Hindlimb muscle (tissue), 1 donor: ENCODE measurements at places on chromosomes 6 and 20.

DNA sequence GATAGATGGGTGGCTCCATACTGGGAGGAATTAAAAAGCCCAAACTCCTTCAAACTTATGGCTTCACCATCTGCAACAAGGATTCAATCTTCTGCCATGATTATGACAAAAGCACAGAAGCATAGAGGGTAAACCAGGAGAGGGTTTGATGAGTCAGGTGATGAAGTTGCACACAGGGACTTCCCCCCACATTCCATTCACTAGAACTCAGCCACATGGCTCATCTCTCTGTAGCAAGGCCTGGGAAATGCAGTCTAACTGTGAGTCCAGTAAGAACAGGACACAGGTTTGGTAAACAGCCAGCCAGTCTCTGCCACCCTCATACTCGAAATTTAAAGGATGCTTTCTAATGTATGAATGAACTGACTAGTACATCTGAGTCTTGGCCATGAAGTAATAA, 142.9 kb downstream of the HIVEP2 start:
- DNase-seq: no peak

- DNase-seq: no peak
These were observed 197.7 kb downstream of the KCNQ5 start for GRCh38 chr6:72819609-72820008.

DNA sequence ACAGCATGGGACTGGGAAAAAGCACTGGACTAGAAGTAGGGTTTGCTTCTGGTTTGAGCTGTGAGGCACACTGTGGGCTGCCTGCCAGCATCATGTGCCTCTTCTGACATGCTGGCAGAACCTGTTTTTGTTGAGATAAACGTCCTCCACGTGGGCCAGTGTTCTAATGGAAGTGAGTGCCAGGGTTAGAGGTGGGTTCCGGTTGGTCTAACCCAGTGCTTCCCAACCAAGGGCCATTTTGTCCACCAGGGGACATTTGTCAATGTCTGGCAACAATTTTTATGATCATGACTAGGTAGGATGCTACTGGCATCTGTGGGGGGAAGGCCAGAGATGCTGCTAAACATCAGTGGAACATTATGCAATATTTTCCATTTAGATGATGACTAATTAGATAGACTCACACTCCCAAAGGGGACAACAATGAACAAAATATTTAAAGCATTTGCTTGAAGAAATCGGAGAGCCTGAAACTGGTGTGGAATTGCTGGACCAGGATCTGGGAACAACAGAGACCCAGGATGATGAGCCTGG, 7.8 kb upstream of the APMAP start:
- DNase-seq: no peak

DNA sequence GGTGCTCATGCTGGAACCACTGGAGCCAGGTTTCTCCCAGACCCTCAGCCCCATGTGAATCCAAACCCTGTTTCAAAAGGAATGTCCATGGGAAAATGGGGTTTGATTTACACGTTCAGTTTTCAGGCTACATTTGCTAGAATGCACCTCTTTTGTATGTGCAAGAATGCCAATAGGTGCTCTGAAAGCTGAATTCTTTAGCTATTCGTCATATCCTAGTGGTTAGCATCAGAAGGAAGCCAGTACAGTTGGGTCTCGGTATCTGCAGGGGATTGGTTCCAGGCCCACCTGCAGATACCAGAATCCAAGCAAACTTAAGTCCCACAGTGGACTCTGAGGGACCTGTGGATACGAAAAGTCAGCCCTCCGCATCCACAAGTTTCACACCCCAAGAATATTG, 93.4 kb downstream of the UST start:
- DNase-seq: no peak

DNA sequence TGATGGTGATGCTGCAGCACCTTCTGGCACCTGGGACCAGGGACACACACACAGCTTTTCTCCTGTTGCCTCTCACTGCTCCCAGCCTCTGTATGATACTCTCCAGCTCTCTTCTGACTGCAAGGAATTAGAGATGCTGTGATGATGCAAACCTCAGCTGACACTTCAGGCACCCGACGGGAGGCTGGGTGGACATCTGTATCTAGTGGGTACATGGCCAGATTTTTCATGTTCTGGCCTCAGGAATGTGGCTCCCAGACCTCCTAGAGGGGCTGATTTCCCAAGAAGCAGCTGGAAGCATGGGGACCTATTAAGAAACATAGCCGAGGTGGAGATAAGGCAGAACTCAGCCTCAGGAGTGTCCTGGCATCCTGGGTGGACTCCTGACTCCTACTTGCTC, 6.8 kb upstream of the EPB41L1 start:
- DNase-seq: no peak

GRCh38 chr6:146429831-146430230, 113.8 kb upstream of the RAB32 start:
- no peak for DNase-seq

GRCh38 chr20:9912858-9913434, 74.1 kb upstream of the PAK5 start:
- peak; percentile 35 for DNase-seq

GRCh38 chr6:79440598-79440997, 96.6 kb downstream of the LCA5 start:
- DNase-seq: no peak

DNA sequence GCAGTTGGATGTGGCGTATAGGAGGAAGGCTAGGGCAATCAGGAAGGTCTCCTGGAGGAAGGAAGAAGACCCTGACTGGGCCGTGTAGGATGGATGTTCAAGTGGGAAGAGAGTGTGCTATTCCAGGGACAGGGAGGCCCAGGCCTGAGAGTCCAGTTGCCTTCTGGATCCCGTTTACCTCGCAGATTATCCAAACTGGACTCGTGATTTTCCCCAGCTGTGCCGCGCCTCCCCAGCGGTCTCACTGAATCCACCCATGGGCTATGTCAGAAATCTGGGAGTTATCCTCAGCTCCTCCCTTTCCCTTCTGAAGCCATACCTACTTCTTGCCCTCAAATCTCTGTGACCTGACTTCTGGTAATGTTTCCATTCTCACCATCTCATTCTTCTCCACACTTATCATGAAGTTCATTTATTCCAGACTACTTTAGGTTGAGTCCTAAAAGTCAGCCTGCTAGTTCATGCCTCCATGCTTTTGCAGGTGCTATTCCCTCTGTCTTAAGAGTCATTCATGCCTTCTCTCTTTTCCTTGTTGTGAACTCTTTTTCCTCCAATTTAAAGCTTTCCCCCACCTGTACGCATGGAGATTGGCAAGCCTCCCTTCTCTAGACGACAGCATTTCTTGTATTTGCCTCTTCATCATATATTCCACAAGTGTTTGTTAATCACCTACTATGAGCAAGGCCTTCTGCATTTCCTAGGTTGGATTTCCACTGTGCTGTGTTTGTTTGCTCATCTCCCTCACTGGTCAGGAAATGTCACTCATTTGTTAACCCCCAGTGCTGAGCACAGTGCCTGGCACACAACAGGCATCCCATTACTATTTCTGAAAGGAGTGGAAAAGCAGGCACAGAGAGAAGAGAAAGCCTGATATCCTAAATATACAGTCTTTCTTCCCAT, 2.7 kb downstream of the SDCBP2 start:
- DNase-seq: no peak

DNA sequence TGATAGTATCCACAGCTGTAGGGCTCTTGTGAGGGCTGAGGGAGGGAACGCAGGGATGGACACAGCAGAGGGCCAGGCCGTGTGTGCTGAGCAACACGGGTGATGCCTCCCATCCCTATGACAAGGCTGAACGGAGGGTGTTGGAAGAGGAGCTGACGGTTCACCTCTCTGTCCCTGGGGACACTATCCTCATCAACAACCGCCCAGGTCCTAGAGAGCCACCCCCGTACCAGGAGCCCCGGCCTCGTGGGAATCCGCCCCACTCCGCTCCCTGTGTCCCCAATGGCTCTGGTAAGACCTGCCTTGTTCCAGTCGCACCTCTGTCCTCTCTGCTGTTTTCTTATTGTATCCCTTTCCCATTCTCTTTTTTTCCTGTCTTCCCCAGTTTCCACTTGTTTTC, 10.1 kb downstream of the DDR1 start:
- DNase-seq: no peak

- no peak for DNase-seq
These were observed 13.1 kb upstream of the DEK start for GRCh38 chr6:18277237-18278006.

DNA sequence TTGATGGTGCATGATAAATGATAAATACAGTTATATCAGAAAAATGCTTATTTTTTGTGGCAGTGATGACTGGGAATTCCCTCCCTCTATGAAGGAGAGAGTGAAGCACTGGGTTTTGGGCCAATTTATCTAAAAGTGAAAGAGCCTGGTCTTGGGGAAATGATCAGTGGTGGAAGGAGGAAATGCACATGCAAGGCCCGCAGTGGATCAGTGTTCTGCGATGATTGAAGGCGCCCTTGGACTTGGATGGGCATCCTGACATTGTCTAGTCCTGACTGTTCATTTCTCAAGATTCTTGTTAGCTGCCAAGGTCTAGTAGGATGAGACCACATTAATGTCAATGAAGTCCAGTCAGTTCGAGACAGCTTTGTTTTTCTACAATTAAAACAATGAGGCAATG, 272.0 kb upstream of the SLC35B3 start:
- DNase-seq: no peak

GRCh38 chr6:43036712-43037111, 15.3 kb downstream of the RRP36 start:
- DNase-seq: no peak

GRCh38 chr6:89209457-89209856, 7.7 kb downstream of the GABRR1 start:
- DNase-seq: no peak

DNA sequence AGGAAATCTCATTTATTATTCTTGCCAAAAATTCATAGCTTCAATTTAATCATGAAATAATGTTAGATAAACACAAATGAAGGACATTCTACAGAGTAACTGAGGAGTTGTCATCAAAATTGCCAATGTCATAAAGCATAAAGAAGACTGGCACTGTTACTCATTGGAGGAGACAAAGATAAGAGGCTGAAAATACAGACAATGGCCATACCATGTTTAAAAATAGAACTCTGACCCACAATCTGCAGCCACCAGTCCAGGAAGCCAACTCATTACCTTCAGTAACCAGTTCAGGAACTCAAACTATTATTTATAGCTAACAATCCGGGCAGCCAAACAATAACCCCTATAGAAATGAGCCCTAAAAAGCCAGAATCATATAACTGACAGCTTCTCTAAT, 795.6 kb downstream of the TENT5A start:
- DNase-seq: no peak

DNA sequence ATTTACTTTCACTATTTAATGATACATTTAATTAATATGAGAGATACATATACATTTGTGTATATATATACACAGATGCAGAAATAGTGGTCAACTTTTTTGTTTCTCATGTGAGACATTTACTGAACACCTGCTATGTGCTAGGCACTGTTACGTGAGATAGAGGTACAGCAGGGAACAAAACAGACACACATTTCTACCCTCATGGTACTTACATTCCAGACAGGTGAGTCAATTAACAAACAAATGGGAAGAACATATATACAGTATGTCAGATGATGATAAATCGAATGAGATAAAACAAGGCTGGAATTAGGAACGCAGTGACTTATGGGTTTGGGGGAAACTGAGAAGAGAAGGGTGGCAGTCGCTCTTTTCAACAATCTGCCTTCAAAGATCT, 5.1 kb downstream of the TFB1M start:
- DNase-seq: no peak

- DNase-seq: no peak
These were observed 7.1 kb downstream of the TUBB2B start for GRCh38 chr6:3220366-3220765.

DNA sequence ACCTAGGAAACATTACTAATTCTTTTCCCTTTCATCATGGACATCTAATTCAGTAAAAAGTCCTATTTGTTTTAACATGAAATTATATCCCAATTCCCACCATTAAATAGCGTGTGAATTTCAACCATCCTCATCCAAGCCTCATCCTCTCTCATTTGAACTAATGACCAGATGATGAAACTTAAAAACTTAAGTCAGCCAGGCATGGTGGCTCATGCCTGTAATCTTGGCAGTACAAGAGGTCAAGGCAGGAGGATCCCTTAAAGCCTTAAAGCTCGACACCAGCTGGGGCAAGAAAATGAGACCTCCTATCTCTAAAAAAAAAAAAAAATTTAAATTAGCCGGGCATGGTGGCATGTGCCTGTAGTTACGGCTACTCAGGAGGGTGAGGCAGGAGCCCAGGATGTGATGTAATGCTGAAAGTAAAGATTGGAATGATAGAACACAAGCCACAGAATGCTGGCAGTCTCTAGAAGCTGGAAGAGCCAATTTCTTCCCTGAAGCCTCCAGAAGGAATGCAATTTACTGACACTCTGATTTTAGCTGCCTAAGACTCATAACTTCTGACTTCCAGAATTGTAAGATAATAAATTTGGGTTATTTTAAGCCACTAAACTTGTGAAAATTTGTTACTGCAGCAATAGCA, 27.1 kb upstream of the HAO1 start:
- no peak for DNase-seq

DNA sequence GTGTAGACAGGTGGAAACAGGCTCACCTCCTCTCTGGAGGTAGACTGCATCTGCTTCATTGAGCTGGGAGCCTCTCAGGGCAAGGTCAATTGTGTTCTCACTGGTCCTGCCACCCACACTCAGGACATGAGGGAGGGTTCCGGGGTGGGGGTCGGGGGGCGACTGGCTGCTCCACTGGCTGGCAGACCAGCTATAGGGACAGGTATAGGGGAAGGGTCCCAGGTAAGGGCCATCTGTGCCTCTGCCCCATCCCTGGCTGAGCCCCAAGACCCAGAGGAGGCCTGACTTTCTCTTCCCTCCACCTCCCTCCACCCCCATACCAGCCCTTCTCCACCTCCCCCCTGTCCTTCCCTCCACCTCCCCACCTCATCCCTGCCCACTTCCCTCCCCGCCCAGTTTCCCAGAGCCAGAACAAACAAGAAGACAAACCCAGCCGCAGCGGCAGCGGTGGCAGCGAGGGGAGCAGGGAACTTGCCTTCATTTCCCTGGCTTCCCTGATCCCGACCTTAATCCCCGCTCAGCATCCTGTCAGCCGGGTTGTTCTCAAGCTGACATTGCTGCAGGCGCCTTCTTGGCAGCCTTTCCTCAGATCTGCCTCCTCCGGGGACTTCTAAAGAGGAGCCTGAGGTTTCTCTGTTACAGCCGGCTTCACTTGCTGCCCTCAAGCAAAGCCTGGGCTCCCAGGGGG, 18.3 kb upstream of the FOXP4 start:
- DNase-seq: no peak

- no peak for DNase-seq
These were observed 84.4 kb downstream of the WASF1 start for GRCh38 chr6:110095101-110095500.

- DNase-seq: no peak
These were observed 66.5 kb downstream of the DTNBP1 start for GRCh38 chr6:15596186-15596896.

GRCh38 chr6:159992366-159992765, 23.5 kb downstream of the IGF2R start:
- DNase-seq: no peak

- DNase-seq: no peak
These were observed 103.1 kb downstream of the HIVEP2 start for GRCh38 chr6:142841915-142842314.

- DNase-seq: peak; percentile 77
These were observed 148.5 kb downstream of the LY86 start for GRCh38 chr6:6736791-6737654.
